ENCODE measurements at places on chromosomes 4 and X. TPM values are rescaled to one million over a fixed set of nuclear protein-coding genes. Genes with fewer than 3 reads are reported as not detected.

FDCSP gene
- 0.79 TPM for polyA plus RNA-seq

TBCK gene
- polyA plus RNA-seq = 48.2 TPM

FBXW7 gene
- polyA plus RNA-seq = 37.3 TPM

ZFP92 gene
- 0.75 TPM for polyA plus RNA-seq

TEX13C gene
- polyA plus RNA-seq = not detected

PTPN13 gene
- 126 TPM for polyA plus RNA-seq

- no peak for DNase-seq
Observed at GRCh38 chrX:147953976-147954375, 27.2 kb upstream of the FMR1NB start.

- peak; percentile 66 for DNase-seq
Observed at GRCh38 chr4:113760795-113761619, 531 bp downstream of the CAMK2D start.

GRCh38 chr4:164215113-164215741, 538.7 kb upstream of the SMIM31 start:
- DNase-seq = no peak

DNA sequence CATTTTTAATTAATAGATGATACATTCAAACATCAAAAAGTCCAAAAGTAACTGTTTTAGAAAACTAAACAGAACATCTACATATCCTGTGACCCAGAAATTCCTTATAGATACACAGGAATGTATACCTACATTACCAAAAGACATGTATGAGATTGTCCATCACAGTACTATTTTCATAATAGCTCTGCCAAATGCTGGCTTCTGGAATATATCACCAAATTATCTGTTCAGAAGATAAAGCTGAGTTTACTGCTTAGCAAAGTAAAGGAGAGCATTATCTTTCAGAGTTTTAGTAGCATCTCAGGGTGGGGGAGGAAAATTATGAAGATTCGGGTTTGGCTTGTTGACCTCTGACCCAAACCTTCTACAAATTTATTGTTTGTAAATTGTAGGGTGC, 368.9 kb upstream of the SLC7A11 start:
- no peak for DNase-seq

DNA sequence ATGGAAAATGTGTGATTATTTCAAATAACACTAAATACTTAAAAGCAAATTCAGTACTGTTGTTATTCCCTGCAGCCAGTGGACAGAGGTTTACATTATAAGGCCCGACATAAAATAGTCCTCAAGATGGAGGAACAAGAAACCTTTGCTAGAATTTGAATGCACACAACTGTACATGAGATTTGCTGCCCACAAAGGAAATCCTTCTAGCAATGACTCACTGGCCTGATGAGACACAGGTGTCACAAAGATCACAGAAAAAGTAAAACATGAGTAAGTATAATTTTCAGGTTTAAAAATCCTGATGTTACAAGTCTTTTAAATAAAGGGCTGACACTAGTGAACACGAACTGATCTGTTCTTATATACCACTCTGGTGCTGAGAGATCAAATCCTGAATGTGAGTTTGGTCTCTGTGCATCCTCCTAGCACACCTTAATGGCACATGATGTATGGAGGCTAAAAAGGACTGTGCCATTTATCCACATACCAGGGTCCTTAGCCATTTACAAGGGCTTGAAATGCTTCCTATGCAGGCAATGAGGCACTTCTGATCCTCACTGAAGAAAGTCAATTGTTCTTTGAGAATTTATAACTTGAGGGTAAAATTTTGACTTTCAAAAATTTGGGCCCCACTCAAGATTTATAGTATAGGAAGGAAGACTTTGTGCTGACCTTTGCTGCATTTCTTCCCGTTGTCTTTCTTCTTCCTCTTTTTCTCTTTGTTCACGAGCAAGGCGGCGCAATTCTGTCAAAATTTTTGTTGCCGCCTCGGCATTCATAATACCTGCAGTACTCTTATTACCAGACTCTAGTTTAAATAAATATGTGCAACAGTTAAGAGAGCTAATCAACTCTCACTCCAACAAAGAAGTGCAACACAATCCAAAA, 23.0 kb downstream of the MAP7D3 start:
- no peak for DNase-seq

GRCh38 chrX:134634691-134635090, 23.6 kb downstream of the PLAC1 start:
- DNase-seq = no peak

- DNase-seq = no peak
Observed at GRCh38 chrX:48971249-48972219, at the start of gene KCND1. Gene KCND1 (minus strand): TSS chrX:48971844. CDS start chrX:48970271, 1,573 bp downstream.

GRCh38 chr4:149518471-149518870, 297.2 kb downstream of the IQCM start:
- DNase-seq = no peak

DNA sequence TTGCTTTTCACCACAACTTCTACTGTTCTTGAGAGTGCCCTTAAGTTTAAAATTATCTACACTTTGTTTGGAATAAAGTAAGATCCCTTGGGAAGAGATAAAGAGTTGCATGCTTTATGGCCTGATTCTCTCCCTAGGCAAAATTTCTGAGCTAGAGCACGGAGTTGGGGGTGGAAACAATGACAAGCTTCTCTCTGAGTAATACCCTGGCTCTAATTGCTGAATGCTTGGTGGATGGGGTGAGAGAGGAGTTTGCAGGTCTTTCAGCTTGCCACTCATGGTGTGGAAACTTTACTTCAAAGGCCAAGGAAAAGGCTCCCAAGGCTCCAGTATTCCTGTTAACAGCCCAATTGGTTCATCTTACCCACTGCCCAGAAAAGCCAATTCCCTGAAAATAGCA, 26.1 kb upstream of the PRDM8 start:
- DNase-seq = no peak

GRCh38 chr4:1469043-1469442, 62.8 kb upstream of the NKX1-1 start:
- no peak for DNase-seq

DNA sequence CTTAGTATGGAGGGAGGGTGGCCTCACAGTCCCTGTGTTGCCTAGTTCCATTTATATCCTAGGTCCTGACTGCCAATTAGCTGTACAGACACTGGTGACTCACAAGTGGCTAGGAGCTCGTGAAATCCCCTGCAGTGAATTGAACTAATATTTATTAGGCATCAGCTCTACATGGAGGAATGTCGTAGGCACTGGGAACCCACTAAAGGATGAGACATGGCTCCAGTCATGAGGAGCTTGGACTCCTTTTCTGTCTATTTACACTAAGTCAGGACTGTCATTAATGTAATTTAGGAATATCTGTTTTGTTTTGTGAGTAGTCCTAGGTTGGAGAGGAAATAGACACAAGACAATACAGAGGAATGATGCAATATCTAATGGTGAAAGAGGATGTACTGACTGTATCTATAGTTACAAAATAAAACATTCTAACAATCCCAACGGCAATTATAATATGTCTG, 67.7 kb downstream of the MID1IP1 start:
- DNase-seq = no peak

DNA sequence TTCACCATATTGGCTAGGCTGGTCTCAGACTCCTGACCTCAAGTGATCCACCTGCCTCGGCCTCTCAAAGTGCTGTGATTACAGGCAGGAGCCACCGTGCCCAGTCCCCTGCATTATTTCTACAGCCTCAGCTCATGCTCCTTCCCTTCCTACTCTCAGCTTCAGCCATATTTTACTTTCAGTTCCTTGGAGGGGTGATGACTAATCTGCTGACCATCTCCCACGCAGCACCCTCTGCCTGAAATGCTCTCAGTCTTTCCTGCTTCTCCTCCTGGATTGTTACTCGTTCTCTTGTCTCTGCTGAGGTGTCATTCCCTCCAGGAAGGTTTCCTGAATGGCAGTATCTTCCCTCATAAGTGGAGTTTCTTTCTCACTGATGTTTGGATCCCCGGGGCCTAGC, 63.3 kb downstream of the MOSPD2 start:
- no peak for DNase-seq

DNA sequence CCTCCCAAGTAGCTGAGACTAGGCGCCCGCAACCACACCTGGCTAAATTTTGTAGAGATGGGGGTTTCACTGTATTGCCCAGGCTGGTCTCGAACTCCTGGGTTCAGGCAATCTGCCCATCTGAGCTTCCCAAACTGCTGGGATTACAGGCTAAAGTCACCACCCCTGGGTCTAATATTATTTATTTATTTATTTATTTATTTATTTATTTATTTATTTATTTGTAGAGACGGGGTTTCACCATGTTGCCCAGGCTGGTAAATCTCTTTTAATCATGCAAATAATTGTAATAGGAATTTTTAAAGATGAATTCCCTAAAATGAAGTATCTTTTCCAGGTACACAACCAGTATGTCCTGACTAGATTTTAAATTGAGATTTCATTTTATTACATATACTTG, 761.8 kb downstream of the TRAM1L1 start:
- no peak for DNase-seq

DNA sequence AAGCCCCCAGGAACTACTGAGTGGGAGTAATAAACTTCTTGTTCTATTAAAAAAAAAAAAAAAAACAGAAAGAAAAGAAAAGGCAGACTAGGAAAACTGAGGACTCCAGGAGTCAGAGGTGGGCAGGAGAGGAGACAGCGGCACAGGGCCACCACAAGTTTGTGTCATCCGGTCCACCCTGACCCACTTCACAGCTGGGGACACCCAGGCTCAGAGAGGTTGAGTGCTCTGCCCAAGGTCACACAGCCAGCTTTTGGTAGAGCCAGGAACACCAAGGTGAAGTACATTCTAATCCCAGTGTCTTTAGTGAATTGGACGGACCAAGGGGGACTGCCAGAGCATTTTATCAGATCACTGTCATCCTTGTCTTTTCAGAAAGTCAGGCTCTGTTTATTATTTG, 16.4 kb upstream of the ABLIM2 start:
- no peak for DNase-seq

DNA sequence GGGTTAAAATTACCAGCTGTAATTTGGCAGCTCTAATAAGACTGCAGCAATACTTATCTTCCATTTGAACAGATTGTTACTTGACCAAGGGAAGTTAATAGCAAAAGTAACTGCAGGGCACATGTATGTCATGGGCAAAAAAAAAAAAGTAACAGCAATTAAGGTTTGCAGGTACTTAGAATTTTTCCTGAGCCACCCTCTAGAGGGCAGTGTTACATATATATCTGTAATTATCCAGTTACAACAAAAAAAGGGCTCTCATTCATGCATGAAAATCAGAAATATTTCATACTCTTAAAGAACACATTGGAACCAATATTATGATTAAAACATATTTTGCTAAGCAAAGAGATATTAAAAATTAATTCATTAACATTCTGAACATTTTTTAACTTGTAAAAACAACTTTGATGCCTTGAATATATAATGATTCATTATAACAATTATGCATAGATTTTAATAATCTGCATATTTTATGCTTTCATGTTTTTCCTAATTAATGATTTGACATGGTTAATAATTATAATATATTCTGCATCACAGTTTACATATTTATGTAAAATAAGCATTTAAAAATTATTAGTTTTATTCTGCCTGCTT, 25.1 kb downstream of the XIAP start:
- no peak for DNase-seq

DNA sequence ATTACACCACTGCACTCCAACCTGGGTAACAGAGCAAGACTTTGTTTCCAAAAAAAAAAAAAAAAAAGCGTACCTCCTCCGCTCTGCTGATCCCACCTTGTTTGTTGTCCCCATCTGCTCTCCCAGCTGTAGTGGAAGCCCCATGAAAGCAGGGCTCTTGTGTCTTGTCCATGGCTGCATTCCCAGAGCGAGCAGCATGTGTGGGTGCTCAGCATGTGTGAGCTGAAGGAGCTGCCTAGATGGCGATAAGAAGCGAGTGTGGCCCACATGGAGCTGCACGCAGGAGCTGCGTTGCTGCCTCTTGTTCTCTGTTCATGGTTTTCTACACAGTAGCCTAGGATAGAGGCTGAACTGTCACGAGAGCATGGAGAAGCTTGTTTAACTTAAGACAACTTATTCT, 12.4 kb downstream of the NSD2 start:
- DNase-seq = no peak

GRCh38 chr4:38815885-38816782, 11.5 kb upstream of the TLR1 start:
- DNase-seq = no peak

DNA sequence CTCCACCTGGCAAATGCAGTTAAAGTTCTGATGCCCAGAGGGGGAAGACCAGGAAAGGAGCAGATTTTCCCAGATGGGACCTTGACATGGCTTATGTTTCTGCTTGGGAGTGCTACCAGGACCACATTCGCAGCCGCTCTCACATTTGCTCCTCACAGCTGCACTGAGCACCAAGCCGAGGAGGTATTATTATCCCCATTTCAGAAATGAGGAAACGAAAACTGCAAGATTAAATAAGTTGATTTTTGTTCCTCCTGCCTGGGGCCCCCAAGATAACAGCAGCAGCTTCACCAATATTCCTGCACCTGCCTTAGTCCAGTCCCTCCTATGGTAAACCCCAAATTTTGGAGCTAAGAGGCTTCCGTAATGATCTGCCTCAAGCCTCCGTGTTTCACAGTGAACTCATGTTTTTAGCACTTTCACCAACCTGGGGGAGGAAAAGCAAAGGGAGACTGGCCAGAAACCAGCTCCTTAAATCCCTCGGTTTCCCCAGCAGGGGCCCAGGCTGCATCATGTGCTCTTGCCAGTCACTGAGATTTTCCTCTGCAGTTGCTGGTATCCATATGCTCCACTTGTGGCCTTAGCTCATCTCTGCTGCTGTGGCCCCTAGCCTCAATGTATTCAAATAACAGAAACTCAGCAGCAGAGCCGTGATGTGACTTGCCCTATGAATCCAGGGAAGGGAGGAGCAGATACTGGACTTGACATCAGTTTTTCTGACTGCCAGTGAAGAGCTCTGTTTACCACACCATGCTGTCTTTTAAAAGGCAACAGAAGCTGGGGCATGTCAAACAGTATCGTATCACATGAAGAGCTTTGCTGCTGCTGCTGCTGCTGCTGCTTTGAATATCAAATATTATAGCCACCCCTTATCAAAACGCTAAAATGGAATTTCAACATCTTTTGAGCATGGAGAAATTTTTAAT, 95.5 kb upstream of the KLHL13 start:
- DNase-seq = no peak

DNA sequence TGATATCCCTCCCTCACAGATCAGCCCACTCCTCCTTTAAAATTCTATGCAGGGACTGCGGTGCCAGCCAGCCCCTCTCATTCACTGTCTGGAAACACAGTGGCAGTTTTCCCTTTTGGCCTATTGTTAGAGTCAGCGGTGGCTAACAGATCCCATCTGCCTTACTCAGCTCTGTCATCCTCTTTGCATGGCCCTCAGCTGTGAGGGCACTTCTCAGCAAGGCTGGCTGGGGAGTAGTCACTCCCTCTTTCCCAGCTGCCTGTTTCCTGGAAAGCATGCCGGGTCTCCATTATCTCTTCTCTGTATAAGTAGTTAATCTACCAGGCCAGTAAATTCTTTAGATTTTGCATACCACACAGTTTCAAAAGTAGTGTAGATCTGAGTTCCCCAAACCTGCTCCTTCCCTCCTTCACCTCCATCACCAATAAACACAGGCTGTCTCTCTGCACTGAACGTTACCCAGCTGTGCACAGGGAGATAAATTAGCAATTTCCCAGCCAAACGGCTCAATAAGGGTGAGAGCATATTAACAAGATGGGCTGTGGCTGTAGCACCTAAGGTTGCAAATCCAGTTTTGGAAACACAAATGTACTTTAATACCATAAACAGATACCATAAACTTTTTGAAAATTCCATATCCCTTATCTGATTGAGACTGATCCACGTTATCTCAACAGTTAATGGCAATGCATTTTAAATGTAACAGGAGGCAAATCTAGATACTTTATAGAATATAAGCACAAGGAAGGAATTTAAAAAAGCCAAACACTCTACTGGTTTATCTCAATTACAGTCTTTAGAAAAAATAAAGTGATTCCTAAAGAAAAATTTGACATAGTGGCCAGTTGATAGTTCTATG, 229.3 kb downstream of the ANKRD50 start:
- no peak for DNase-seq

Measured in left renal cortex interstitium (tissue), 4 donors.